ENCODE measurements at places on chromosomes 7 and 10. TPM values are rescaled to one million over a fixed set of nuclear protein-coding genes. Genes with fewer than 3 reads are reported as not detected.

Gene CAV2
- 6.4 TPM for total RNA-seq

Gene CCL24
- total RNA-seq, result not detected

Gene MEOX2
- 0.19 TPM for total RNA-seq

Gene RRP12
- 71.9 TPM for total RNA-seq

Gene SLC16A9
- 11.2 TPM for total RNA-seq

Gene SLIT1
- total RNA-seq, result 1.2 TPM

Gene PRLHR
- total RNA-seq, result not detected

Gene CALHM3
- 0.17 TPM for total RNA-seq

Gene UCN3
- not detected for total RNA-seq

Gene FAM25G
- not detected for total RNA-seq

Gene PPP1R3C
- 1.7 TPM for total RNA-seq

Gene DEPP1
- total RNA-seq, result 0.67 TPM

Gene CYP3A7
- total RNA-seq, result not detected

Gene TTYH3
- total RNA-seq, result 169 TPM

Gene LEP
- not detected for total RNA-seq

Gene CRYGN
- 1.0 TPM for total RNA-seq
